Effector memory CD4-positive, alpha-beta T cell (primary cell): ENCODE measurements at places on chromosomes 13 and 19.

DNA sequence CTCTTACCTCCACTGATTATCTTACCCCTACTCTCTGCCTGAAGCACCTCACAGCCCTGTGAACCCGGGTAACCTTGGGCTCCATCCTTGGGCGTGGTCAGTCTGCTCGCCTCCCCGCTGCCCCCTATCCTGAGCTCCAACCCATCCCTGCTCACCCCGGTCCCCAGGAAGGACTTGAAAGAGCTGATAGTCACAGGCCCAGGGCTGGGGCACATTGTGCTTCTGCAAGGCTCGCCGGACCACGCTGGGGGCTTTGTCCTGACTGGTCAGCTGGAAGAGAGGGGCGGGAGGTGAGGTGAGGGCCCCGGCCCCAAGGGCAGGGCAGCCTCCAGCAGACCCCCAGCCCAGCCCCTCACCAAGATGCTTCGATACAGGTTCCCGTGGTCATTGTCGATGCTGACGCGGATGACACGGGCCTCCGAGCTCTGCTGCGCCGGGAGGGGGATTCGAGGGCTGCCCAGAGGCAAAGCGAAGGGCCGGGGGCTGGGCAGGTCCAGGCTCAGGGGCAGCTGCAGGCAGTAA lies 13.0 kb upstream of the EPOR start:
- H3K36me3 ChIP-seq = no peaks in the 10 kb centered on the region
- DNase-seq = no peak
- no peaks in the 10 kb centered on the region for H3K4me1 ChIP-seq
- no peaks in the 10 kb centered on the region for H3K27me3 ChIP-seq
- no peak overlapping the region for H3K4me3 ChIP-seq

DNA sequence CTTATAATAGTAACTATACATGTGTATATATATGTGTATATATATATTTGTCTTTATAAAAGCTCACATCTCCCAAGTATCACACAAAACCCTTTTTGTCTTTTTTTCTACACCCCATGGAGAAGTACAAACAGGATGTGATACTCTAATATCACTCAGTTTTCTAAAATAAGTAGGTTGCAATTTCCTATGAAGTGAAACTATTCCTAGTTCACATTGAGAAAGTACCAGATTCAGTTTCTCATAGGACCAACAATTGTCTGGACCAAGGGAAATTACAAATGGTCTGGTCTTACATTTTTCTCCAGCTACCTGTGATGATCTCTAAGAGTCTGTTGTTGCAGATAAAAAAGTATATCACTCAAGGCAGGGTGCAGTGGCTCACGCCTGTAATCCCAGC lies 17.9 kb upstream of the LILRB1 start:
- no peak overlapping the region for H3K4me3 ChIP-seq
- no peak overlapping the region for H3K27ac ChIP-seq
- H3K36me3 ChIP-seq = no peaks in the 10 kb centered on the region
- no peak for DNase-seq
- H3K27me3 ChIP-seq = no peaks in the 10 kb centered on the region
- H3K4me1 ChIP-seq = no peaks in the 10 kb centered on the region

DNA sequence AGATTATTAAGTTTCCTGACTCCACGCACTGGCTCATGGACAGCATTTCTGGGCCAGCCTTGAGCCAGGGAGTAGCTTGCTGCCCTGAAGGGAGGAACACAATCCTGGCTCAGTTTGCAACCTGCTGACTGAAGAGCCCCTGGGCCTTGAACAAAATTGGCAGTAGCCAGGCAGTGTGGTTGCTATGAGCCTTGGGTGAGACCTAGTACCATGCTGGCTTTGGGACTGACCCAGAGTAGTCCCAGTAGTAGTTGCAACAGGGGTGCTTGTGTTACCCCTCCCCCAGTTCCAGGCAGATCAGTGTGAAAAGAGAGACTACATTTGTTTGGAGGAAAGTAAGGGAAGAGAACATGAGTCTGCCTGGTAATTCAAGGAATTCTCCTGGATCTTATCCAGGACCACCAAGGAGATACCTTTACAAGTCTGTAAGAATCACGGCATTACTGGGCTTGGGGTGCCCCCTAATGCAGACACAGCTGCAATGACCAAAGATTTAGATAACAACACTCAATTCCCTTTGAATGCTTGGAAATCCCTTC lies 22.0 kb downstream of the ITGBL1 start:
- no peaks in the 10 kb centered on the region for H3K4me1 ChIP-seq
- no peak overlapping the region for H3K27ac ChIP-seq
- no peak for DNase-seq
- no peaks in the 10 kb centered on the region for H3K27me3 ChIP-seq

DNA sequence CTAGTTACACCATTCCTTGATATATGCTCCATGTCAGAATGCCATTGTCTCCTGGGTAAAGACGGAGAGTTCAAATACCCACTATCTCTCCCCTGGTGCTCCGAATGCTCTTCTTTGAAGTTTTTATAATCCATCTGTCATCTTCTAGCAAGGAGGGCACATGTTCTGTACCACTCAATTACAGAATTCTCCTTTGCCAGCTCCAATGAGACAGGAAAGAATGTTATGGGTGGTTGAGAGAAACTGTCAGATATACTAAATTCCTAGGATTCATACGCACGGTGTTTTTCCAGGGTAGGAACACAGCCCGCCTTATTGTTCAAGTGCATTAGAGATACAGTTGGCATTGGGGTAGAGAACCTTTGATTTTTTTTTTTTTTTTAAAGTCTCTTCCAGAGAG lies 118.0 kb upstream of the ZNF536 start:
- H3K27me3 ChIP-seq = no peaks in the 10 kb centered on the region
- H3K4me1 ChIP-seq = no peaks in the 10 kb centered on the region
- H3K27ac ChIP-seq = no peak overlapping the region

DNA sequence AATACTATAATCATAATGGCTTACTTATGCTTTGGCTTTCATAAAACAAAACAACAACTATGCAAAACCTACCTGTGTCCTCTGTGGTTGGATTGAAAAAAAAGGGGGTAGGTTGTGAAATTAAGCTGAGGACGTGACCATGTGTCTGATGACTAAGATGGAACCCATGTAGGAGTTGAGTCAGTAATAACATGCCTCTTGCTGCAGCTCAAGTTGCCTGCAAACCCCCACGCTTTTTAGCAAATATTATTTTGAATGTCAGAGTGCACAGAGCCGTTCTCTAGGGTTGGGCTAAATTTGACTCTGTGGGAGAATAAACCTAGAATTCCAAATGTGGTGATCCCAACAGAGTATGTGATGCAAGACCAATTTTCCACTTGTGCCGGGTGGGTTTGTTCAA lies 209.3 kb downstream of the KCNRG start:
- H3K27me3 ChIP-seq = no peaks in the 10 kb centered on the region
- no peaks in the 10 kb centered on the region for H3K36me3 ChIP-seq
- no peak for DNase-seq
- no peaks in the 10 kb centered on the region for H3K4me1 ChIP-seq

DNA sequence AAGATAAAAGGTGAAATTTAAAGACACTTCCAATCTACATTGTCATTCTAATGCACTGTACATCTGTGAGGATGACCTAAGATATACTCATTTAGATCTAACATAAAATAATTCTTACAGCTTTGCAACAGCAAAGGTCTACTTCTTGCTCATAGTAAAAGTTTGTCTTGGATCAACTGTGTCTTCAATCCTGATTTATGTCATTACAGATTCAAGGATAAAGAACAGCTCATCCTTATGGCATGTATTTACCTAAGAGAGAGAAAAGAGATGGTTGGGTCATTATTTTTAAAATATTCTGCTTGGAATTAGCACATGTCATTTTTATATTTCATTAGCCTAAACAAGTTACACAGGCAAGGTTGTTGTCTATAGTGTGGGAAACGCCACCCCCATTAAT lies 2193.1 kb downstream of the PCDH9 start:
- no peaks in the 10 kb centered on the region for H3K27me3 ChIP-seq
- H3K4me3 ChIP-seq = no peak overlapping the region
- H3K4me1 ChIP-seq = no peaks in the 10 kb centered on the region
- H3K27ac ChIP-seq = no peak overlapping the region
- H3K36me3 ChIP-seq = no peaks in the 10 kb centered on the region
- no peak for DNase-seq

GRCh38 chr19:29966588-29967249 lies 24.7 kb downstream of the URI1 start:
- H3K27ac ChIP-seq = no peak overlapping the region
- peaks cover 31% of the 10 kb centered on the region for H3K4me1 ChIP-seq
- no peaks in the 10 kb centered on the region for H3K36me3 ChIP-seq
- no peak overlapping the region for H3K4me3 ChIP-seq

DNA sequence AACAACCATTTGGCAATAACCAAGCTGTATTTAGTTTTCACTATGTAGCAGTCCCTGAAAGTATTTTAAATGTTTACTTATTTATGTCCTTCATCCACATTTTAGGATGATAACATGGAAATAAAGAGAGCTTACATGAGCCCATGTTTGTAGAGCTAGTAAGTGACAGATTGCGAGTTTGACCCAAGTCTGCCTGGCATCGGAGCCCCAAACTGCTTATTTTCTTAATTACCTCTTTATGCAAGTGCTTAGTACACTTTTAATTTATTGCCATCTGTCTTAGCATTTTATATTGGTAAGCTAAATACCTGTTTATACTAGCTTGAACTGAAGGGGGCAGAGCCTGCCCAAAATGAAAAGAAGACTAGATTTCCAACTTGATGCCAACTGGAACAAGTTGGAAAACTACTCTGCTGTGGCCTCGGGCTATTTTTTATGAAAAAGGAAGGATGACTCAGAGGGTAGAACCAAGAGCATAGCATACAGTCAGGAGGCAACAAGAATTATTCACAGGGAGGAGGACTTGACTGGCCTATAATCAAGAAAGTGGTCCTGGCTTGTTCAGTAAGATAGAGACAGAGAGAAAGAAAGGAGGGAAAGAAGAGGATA lies 150.2 kb downstream of the NDFIP2 start:
- H3K36me3 ChIP-seq = no peaks in the 10 kb centered on the region
- DNase-seq = no peak
- H3K27ac ChIP-seq = no peak overlapping the region
- no peaks in the 10 kb centered on the region for H3K27me3 ChIP-seq
- H3K4me1 ChIP-seq = no peaks in the 10 kb centered on the region

DNA sequence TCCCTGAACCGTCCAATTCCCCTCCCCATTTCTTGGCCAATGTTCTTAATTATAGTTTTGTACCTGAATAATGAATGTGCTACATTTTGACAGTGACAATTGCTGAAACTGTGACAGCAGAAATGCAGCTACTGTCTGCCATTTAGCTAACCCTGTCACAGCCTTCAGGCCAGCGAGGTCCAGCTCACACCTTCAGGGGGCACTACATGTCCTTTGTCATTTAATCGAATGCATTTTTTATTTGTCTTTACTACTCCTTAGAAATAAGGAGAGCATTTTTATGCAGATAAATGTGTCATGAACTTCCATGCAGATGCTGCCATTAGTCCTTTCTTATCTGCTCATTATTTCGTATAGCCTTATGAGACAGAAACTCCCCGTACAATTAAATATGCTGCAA lies 159.9 kb downstream of the MZT1 start:
- no peak for DNase-seq
- no peaks in the 10 kb centered on the region for H3K4me1 ChIP-seq
- no peaks in the 10 kb centered on the region for H3K27me3 ChIP-seq
- H3K4me3 ChIP-seq = no peak overlapping the region

DNA sequence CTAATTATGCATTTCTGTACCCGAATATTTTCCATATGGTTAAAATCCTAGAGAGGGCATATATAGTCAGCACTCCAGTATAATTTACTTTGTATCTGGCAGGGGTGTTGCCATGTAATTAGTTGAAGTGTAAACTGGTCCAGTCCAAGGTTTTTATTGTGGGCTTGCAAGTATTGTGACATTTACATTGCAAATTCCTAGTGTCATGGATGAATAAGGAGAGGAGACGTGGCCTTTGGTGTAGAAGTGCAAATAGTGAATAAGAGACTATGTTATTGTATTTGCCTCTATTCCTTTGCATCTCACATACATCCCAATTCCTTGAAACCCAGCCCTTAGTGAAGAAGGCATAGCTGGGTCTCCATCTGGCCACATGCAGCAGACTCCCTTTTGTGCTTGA lies 330.6 kb downstream of the ATP8A2 start:
- no peaks in the 10 kb centered on the region for H3K36me3 ChIP-seq
- H3K4me3 ChIP-seq = no peak overlapping the region
- no peak for DNase-seq
- no peaks in the 10 kb centered on the region for H3K4me1 ChIP-seq
- no peak overlapping the region for H3K27ac ChIP-seq

- no peak for DNase-seq
- H3K4me1 ChIP-seq = peaks cover 3% of the 10 kb centered on the region
- no peak overlapping the region for H3K27ac ChIP-seq
- H3K36me3 ChIP-seq = no peaks in the 10 kb centered on the region
- no peaks in the 10 kb centered on the region for H3K27me3 ChIP-seq
These were observed 257.4 kb upstream of the SLITRK1 start for GRCh38 chr13:84139561-84140158.

DNA sequence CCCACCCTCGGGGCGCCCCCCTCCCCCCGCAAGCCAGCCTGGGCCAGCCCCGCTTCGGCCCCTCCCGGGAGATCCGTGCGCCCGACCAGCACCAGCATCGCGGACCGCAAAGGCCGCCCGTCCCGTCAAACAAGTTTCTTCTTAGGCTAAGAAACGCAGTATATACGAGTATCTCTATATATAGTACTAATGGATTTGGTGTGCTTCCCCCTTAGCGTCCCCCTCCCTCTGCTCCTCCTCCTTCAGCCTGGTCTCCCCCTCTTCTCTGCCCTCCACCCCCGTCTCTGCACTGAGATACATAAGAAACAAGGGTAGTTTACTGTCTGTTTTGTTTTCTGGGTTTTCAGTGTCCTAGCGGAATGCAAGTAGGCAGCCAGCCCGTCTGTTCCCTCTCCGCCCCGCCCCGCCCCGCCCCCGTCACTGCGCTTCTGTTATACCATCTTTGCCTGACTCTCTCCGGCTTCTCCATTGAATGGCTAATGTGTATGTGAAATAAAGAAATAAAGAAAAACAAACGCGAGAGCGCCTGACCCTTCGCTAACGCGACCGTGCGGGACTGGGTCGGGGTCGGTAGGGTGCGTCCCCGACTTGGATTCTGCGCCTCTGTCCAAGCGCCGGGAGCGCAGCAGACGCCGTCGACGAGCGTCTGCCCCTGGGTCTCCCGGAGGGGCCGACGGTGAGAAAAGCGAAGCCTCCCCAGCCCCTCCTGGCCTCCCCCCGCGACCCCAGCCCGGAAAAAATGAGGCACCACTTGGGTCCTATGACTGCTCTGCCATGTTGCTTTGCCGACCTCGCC lies 4.2 kb downstream of the LYL1 start:
- H3K27me3 ChIP-seq = peaks cover 26% of the 10 kb centered on the region
- DNase-seq = no peak
- peak overlapping the region; percentile 40 for H3K4me3 ChIP-seq
- peaks cover 78% of the 10 kb centered on the region for H3K4me1 ChIP-seq

- H3K27ac ChIP-seq = no peak overlapping the region
- no peaks in the 10 kb centered on the region for H3K36me3 ChIP-seq
- H3K4me3 ChIP-seq = no peak overlapping the region
- peaks cover 18% of the 10 kb centered on the region for H3K27me3 ChIP-seq
- DNase-seq = no peak
- H3K4me1 ChIP-seq = no peaks in the 10 kb centered on the region
These were observed 2.3 kb downstream of the PLK5 start for GRCh38 chr19:1526066-1526778.
